ENCODE measurements at places on chromosomes 4 and X.

DNA sequence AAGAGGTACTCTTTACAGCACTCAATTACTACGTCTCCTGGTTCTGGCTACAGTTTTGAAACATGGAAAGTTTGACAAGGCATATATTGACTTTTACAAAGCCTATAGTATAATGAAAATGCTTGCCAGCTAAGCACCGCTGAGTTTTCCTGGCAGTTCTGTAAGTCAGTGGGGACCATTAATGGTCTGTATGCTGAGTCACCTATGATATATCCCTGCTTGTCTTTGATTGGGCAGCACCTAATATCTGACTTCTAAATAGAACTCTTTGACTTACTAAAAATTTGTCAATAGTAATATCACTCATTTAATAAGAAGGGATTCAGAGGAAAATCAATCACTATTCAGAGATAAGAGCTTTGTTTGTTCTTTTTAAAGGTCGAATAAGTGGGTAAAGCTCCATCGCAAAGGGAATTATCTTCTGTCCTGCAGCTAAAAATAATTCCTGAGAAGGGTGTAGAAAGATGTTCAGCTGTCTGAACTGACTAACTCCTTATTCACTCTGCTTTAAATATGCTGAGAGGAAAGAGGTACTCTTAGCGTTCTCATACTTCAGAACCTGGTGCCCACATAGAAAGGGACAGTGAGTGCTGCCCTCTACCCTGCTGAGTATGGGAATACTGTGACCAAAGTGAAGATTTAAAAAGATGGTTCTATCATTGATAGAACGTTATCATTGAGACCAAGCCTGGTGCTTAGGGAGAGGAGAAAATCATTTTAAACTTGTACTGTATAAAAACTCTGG lies 959 bp downstream of the SMPX start:
- DNase-seq = no peak

DNA sequence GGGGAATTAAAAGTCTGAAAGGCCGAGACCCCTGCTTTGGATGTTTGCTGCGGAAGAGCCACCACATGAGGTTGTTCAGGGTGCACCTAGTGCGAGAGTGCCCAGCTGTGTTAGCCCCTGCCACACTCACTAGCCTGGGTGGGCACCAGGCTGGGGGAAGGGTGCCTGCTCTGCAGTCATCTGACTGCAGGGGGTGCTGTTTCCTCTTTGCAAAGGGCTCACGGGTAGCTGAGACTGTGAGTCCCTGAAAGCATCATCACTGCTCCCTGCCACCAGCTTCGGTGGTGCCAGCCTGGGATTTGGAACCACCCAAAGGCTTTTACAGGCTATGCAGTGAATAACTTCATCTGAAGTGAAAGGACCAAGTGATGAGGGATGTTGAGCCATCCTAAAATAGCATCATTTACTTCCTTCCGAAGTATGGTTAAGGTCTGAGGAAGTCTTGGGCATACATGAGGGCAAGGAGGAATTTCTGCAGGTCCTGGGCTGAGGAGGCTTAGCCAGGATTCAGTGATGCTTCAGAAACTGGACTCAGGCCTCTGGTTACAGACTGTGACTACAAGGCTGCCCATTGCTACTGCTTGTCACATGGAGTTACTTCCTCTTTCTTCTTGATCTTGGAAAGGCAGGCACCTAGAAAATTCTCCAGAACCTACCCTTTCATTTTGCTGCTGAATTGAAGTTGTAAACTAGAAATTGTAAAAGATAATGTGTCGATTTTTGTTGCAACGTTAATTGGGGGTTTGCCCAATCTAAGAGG lies 293.2 kb upstream of the PRPS2 start:
- no peak for DNase-seq

DNA sequence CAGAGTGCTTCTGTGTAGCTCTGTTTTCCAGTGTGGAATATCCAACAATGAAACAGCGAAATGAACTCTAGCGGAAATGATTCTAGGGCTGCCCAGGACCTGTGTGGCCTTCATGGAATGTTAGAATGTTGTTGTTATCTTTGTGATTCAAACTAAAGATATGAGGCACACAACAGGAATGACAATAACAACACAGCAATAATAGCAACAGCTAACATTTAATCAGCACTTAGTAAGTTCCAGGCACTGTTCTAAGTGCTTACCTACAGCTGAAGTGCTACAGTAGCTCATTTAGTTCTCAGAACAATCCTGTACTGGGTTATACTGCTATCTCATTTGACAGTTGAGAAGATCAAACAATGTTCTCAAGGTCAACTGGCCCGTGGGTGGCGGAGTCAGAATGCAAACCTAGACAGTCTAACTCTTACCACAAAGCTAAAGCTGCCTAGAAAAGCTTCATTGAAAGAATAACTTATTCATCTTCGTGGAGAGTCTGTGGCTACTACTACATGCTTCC lies 63.7 kb downstream of the MAML3 start:
- no peak for DNase-seq

DNA sequence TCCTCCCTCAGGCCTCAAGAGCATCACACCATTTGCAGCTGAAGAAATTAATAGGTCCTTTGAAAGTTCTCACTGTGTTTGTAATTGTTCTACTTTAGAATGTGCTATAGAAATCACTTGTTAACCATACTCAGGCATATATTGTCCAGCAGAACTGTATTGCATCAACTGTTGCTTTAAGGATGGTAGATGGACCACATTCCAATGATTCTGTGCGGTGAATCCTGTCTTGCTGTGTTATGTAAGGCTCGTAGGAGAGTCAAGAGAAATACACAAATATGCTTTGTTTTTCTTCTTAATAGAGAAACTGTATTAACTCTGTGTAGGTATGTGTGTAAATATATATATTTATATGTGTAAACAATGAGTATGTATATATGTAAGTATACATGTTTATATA lies 6.3 kb upstream of the ADGRA3 start:
- no peak for DNase-seq

DNA sequence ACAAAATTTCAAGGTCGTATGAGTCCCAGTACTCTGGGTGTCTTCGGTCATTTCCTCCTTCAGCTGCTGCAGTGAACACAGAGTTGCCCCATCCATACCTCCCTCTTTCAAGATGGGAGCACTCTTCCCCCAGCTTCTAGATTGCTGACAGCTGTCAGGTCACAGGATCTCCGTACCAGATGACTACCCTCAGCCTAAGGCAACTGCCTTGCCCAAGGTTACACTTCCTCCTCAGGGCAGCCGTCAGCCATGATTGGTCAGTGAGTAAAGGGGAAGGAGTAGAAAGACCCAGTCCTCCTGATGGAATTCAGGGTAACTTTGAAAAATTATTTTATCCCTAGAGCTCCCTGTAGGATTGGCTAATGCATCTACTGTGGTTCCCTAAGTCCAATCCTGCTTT lies 81.6 kb downstream of the NAF1 start:
- DNase-seq = no peak

DNA sequence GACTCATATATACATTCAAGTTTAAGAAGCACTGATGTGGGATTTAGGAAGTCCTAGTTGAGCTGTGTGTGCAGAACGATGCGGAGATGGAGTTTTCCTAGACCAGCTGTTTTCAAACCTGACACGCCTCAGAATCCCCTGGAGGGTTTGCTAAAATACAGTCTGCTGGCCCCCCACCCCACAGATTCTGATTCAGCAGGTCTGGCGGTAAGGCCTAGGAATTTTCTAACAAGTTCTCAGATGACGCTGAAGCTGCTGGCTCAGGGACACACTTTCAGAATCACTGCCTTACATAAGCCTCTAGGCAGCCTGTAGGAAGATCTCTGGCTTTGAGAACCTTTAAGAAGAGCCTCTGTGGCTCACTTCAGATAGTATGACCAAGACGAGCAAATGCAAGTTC lies 73.1 kb downstream of the PHEX start:
- DNase-seq = no peak

GRCh38 chr4:188612659-188613058 lies 473.4 kb downstream of the TRIML1 start:
- DNase-seq = no peak

- no peak for DNase-seq
These were observed 228.3 kb upstream of the TTC29 start for GRCh38 chr4:147173797-147174432.

GRCh38 chr4:17398805-17399204 lies 113.1 kb downstream of the QDPR start:
- no peak for DNase-seq

- DNase-seq = no peak
These were observed 71.1 kb downstream of the ZNF732 start for GRCh38 chr4:234178-234577.

- no peak for DNase-seq
These were observed 38.2 kb downstream of the NLGN3 start for GRCh38 chrX:71182871-71183270.

DNA sequence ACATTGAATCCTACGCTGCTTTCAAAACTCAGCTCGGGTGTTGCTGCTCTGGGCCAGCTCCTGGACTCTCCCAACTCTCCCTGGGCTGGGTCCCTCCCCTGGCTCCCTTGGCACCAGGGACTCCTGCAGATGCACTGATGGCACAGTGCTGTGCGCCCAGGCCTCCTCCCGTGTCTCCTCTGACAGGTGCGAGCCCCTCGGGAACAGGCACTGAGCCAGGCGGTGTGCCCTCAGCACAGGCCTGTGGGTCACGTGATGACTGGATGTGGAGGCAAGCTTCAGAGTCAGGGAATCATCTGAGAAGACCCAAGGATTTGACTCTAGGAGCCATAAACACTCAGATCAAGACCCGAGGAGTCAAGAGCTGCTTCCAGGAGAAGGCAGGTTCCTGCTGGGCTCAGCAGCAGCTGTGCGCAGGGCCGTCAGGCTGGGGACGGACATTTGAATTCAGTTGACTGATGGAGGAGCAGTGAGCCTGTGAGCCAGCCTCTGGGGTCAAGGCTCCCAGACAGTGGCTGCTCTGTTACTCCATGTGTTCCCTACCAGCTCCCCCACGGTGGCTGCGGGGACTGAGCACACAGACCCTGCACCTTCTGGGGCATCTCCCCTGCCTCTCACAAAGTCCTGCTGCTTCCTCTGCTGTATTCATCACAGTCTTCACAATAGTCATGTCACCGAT lies 33.0 kb downstream of the NAT8L start:
- DNase-seq = no peak

- no peak for DNase-seq
These were observed 14.3 kb downstream of the FGFR3 start for GRCh38 chr4:1807332-1807777.

GRCh38 chr4:71683309-71683708 lies 100.6 kb downstream of the GC start:
- no peak for DNase-seq

- DNase-seq = peak; percentile 22
These were observed at the start of gene CCDC160 for GRCh38 chrX:134236626-134237614. Gene CCDC160, plus strand, starts transcription at chrX:134237182. Its CDS starts 7,619 bp downstream, at chrX:134244801.

- DNase-seq = peak; percentile 64
These were observed 994 bp downstream of the GALNT7 start for GRCh38 chr4:173169428-173170181.

GRCh38 chrX:69317721-69318120 lies 152.5 kb upstream of the PJA1 start:
- DNase-seq = no peak

GRCh38 chr4:83212041-83212851 lies 72.4 kb downstream of the COQ2 start:
- DNase-seq = peak; percentile 77

DNA sequence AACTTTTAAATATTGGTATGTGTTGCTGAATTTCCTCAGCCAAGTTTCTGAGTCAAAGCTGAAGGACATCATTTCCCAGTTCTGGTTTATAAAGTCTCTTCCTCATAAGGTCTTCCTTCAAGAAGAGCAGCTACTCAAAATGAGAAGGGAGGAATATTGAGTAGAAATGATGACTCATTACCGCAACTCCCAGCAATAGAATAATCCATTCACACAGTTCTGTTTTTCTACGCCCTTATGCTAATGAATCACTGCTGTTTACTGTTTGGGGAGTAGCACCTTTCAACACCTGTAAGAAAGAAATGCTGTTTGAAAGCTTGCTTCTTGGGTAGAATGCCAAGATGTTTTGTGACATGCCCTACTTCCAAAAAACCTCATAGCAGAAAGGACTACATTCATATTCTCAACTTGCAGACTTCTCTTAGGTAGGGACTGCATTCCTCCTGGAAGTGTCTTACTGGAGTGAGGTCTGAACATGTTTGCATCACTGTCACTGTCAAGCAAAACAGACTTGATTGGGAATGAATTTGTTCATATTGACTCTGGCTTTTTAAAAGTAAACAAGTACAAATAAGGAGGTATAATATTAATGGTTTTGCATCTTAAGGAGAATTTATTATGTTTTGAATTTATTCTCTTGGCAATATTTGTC lies 147.2 kb upstream of the BANK1 start:
- no peak for DNase-seq

GRCh38 chrX:56783996-56784620 lies 55.1 kb downstream of the NBDY start:
- DNase-seq = no peak

DNA sequence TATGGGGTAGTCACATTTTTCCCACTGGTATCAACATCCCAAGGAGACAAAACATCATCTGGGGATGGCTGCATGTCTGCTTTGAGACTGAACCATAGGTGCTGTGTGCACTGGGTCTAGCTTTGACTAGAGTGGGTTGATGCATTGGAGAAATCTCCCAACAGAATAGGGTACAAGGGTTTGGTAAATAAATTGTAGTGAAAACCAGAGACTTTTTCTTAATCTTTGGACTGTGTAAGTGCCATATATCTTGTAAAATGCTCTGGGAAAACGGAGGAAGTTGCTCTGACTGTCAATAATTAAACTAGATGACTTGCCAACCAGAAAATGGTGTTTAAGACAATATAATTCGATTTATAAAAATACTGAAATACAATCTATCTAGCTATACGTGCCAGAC lies 1064.0 kb upstream of the SLIT2 start:
- no peak for DNase-seq

DNA sequence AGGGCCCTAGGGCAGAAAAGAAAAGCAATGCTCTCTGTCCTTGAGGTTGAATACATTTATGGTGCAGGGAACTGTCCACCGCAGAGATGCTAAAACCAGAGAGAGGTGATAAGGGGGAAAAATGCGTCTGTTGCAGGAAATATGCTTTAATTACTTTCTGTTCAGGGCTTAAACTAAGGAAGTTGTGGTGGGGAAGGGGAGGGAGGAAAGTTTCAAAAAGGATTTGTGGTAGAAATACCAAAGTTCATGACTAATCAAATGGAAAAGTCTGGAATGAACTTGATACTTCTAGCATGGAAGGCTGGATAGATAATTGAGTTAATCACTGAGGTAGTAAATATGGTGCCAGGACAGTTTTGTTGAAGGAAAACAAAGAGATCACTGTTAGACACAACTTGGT lies 99.0 kb downstream of the ASB9 start:
- no peak for DNase-seq

DNA sequence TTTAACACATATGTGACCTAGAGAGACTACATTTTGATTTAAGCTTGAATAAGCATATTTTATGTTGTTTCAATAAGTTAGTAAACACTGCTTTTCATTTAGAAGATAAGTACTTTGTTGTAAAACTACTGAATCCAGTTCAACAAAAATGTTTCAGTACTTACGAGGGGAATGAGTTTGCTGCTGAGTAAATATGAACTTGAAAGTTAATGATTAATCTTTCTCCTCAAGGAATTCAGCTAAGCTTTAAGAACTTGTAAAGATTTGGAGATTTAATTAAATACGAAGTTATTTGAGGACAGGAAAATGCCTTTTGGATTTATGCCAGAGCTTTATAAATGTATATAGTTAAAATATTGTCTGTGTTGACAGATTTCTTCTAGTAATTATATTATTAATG lies 933.0 kb upstream of the LCORL start:
- no peak for DNase-seq

All from activated CD8-positive, alpha-beta T cell treated with anti-CD3 and anti-CD28 coated beads, Interleukin-2, amount 10 ng/mL, durations not matched to agents 7 days and 5 days (primary cell).